Activated naive CD4-positive, alpha-beta T cell (primary cell): ENCODE measurements at places on chromosomes 2 and 18.

GRCh38 chr18:21853016-21853415 is 112.4 kb downstream of the MIB1 start:
- DNase-seq: no peak

- no peak for DNase-seq
Observed at GRCh38 chr2:66794551-66794950, 359.6 kb downstream of the MEIS1 start.

- DNase-seq: no peak
Observed at GRCh38 chr2:130843321-130843985, 6.7 kb downstream of the ARHGEF4 start.

DNA sequence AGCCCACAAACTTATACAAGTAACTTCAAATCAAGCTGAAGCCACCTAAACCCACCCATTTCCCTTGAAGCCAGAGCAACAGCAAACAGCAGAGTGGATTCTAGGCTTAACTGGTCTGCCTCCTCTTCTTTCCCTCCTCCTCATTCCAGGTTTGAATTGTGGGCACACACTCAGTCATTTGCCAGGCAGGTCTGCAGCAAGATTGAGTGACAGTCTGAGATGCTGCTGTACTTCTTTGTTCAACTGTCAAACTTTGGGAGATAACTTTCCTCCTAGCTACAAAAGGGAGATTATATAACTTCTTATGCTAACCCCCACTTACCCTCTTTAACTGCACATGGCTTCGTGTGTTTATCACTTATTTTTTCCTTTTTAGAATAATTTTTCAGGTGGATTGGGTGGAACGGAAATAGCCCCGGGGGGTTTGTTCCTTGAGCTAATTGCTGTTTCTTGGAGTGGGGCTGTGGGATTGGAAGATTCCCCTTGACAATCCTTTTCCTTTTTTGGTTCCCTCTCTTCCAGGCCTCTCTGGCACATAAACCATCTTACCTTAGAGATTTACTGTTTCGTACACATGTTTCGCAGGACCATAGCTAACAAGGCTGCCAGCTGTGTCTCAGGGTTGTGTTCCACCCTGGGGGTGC is 55.0 kb downstream of the RNF144A start:
- DNase-seq: no peak

GRCh38 chr2:27123302-27124150 is at the start of gene ABHD1:
ABHD1 (plus strand) TSS chr2:27123815; CDS start chr2:27123949, 134 bp downstream.
- DNase-seq: peak; percentile 27

DNA sequence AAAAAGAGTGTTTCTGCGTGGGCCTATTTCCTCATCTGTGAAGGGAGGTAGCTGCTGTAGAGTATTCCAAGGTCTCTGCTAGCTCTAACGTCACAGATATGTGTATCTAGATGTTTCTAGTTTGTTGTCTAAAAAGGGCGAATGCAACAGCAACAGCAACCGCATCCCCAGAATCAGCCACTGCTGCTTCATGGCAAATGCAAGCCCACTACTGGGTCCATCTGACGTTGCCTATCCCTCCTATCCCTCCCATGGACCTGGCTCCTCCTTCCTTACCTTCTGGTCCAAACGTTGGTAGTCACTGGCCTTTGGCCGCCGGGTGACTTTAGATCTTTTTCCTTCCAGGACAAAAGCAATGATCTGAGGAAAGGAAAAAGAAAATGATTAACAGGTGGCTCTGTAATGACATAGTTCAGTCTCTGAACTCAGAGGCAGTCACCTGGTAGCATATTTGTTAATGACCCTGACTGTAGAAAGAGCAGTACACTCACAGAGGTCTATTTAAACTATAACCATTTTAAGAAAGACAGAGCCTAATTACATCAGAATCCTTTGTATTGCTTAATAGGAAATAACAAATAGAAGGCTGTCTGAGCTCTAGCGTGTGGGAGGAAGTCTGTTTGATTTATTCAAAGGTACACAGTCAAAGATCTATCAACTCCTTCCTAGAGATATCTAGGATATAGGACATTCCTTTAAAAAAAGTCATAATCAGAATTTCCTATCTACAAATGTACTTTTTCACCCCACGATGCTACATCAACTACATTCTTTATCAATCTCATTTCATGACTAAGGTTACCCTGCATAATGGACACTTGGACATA is 2.9 kb downstream of the TGOLN2 start:
- DNase-seq: no peak

- DNase-seq: no peak
Observed at GRCh38 chr2:30148850-30149249, 2.0 kb downstream of the YPEL5 start.

DNA sequence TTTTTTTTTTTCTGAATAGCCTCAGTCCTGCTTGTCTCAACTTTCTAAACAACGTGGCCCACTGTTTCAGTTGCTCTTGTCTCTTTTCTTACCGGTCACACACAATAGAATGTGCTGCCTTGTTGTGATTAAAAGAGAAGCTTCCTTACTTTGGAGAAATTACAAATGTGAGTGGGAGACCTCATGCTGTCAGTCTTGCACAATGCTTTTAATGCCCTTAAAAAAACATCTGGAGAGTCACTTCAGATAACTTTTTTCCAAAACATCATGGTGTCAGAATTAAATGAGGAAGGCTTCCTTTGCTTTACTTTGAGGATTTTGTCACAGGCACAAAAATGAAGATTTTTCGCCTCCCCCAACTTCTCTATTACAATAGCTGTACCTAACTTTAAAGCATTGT is 37.7 kb downstream of the LHCGR start:
- DNase-seq: no peak

DNA sequence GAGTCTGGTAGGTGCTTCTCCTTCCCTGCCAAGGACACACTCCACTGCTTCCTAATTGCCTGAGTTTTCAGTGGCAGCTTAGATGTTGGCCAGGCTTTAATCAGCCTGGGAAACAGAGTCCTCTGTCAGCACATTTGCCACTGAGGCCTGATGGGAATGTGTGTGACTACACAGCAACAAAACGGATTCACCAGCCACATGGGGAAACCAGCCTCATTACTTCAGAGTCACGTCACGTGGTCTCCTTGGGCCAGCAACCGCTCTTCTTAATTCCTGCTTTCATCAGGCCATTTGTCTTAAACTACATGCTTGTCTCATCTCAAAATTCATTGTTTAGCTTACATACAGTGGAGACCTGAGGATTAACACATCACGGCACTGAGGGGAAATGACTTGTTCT is 93.9 kb upstream of the LTBP1 start:
- no peak for DNase-seq

DNA sequence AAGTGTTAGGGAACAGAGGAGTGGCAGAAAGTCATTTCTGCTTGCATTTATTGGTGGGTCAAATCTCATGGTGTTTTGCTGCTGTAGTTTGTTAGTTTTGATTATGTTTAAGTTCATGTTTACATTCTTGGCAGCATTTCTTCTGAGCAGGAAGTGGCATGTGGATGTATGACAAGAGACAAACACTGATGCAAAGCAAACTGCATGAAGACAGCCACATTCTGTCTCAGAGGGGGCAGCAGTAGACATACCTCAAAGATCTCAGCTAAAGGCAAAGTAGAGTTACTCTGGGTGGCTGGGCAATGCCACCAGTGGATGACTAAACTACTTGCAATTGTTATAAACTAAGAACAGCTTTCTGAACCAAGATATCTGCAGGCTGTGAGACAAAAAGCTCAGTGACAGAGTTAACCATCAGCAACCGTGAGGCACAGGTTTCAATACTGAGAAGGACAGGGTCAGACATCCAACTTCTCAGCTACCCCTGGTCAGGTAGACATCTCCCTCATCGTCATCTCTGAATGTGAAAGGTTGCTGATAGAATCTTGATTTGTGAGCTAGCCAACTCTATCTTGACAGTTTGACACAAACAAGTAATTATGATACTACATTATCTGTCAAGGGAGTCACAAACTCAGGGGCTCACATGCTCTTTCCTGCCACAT is 16.4 kb downstream of the GALNT3 start:
- no peak for DNase-seq

DNA sequence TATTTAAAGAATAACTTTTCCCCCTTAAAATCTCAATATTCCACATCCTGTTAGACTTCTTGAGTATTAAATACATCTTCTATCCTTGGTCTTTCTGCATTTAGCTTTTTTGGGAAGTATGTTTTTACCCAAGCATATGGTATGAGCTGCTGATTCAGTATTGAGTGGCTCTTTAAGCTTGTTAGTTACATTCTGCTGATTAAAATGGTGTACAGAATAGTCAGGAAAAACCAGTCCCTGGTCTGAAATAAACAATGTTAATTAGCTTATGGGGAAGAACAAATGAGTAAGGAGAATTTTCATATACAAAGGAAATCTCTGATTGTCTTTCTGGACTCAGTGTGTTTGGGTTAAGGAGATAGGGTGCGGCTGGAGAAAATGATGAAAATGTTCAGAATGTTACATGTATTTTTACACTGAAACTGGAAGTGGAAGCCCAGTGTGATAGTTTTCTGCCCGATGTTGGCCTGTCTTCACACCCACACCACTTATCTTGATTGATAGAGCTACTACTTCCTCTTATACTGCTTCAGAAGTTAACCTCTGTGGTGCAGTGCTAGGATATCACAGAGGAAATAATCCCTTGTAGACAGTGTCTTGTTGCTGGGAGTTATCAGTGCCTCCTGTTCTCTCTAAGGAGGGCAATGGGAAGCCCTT is 84.0 kb downstream of the MSH2 start:
- DNase-seq: no peak

- no peak for DNase-seq
Observed at GRCh38 chr2:188349019-188349418, 57.3 kb downstream of the GULP1 start.

GRCh38 chr2:96923810-96924774 is 54.2 kb upstream of the SEMA4C start:
- no peak for DNase-seq

- no peak for DNase-seq
Observed at GRCh38 chr2:159225025-159226016, 61.2 kb downstream of the WDSUB1 start.

GRCh38 chr18:75248426-75249174 is 38.0 kb downstream of the TSHZ1 start:
- no peak for DNase-seq

DNA sequence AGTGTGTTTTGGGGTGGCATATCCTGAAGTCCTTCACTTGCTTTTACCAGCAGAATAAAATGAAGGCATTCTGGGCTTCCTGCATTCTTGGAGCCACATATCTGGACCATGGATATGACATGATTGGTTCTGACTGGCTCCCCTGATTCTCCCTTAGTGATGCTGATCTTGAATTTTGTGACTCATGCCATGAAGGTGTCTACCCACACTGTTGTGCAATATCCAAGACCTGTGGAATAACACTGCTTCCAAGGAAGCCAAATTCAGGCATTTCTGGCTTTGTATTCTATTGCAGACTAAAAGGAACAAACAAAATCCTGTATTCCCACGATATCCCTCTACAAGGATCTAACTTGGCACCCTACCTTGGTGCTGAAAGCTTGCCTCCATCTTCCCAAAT is 125.8 kb downstream of the LYPD6B start:
- DNase-seq: no peak

GRCh38 chr18:34993289-34993688 is 47.9 kb upstream of the MAPRE2 start:
- no peak for DNase-seq

GRCh38 chr18:29184654-29185053 is 1007.7 kb upstream of the CDH2 start:
- DNase-seq: no peak

DNA sequence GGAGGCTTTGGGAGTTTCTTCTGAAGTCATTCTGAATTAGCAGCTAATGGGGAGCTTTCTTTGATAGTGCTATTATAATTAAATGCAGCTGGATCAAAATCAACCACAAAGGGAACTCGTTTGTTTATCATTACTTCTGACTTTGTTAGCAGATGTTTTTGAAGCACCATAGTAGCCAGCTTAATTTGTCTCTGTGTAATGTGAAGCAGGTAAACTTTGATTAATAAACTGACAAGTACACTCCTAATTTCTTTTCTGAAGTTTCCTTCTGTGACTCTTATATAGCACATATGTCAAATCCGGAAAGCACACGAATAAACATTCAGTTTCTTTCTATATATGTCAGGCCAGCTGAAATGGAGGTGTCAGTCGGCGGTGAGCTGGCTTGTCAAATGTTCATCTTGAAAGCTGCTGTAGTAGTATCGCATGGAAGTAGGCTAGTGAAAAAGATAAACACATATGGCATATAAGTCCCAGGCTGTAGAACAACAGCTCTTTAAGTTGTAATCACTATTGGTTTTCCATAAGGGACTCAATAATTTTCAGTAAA is 451.9 kb upstream of the ZEB2 start:
- DNase-seq: no peak

GRCh38 chr2:202278944-202279343 is 13.4 kb downstream of the NOP58 start:
- DNase-seq: no peak
